ENCODE measurements at places on chromosomes 5 and 9.

GRCh38 chr5:30968971-30969370, 224.5 kb upstream of the CDH6 start:
- no peak for DNase-seq

GRCh38 chr5:138498376-138498775, 33.1 kb downstream of the EGR1 start:
- DNase-seq, result no peak

- no peak for DNase-seq
Measured at GRCh38 chr5:85488295-85488694, 1103.6 kb upstream of the EDIL3 start.

DNA sequence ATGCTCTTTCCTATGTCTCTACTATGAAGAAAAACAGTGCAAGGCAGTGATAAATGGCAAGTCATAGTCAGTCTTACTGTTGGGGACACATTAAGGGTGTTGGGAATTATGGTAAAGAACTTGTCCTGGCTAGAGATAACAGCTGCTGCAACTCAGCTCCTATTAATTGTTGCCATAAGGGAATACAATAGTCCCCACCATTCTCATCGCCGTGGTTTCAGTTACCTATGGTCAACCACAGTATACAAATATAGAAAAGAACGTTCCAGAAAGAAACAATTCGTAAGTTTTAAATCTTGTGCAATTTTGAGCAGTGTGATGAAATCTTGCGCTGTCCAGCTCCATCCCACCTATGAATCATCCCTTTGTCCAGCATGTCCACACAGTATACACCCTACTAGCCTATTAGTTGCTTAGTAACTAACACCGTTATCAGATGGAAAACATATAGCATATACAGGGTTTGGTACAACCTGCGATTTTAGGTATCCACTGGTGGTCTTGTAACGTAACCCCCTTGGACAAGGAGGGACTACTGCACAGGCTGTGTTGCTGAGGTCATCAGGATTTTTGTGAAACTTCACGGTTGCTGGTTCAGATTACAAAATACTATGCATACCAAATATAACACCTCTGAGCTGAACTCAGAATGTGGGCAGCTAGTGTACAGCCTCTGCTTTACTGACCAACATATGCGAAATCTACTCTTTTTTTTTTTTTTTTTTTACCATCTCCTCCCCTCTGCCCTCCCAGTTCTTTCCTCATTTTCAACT, 53.5 kb downstream of the ZFR start:
- no peak for DNase-seq

GRCh38 chr5:105812304-105812703, 1858.4 kb downstream of the EFNA5 start:
- DNase-seq, result no peak

Measured in NCI-H1105 (cell line).